Cerebellar cortex (tissue), 1 donor: ENCODE measurements at places on chromosomes 1 and 21.
A peak's percentile ranks its signal among the peaks of the same experiment; 100 is the strongest.

DNA sequence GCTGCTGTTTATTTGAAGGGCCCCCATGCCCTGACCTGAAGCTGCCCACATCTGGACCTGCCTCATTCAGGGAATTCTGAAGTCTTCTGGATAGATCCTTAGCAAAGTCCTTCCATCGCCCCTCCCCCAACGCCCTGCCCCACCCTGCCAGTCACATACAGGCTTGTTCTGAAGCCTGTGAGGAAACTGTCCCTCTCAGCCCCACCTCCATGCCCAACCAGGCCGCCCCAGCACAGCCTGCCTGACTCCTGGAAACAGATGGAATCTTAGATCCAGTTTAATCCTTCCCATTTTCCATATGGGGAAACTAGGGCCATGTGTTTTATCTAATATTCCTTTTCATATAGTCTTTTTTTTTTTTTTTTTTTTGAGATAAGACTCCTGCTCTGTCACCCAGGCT, 44.5 kb upstream of the GPR37L1 start:
- no peak for DNase-seq

DNA sequence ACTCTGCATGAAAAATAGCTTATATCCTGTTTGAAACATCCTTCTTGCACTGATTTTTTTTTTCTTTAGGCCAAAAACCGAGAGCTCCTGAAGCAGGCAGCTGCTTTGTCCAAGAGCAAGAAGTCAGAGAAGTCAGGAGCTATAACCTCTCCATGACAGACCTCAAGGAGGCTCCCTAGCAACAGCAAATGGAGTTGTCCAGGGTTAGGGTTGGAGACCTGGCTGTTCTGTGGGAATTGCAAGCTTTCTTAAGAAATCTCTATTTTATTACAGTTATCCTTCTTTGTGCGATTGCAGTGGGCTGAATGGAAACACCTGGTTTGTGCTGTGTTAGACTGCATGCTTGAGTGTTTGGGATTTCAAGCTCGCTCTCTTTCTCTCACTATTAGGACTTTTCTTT, 12.6 kb upstream of the STX12 start:
- DNase-seq: peak; percentile 39

DNA sequence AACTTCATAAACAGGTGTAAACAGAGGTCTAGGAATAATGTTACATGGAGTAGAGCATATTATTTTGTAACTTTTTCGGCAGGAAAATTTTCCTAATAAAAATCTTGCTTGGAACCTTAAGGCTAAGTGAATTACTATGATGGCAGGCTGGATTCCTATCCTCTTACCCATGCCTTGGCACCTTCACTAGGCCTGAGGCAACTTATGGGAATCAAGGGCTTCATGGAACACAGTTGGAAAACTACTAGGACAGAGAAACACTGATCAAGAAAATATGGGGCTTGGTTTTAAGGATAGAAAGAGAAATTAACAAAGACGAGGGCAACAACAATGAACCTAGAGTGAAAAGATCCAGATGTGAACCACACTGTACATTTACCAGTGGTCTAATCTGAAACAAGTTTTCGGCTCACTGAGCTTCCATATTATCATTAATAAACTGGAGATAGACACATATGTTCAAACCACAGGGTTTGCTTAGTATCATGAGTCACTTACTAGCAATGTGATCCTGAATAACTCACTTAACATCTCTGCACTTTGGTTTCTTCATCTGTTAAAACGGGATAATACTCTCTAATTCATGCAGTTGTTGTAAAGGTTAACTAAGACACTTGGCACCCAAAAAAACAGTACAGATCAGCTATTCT, 68.5 kb downstream of the GPATCH2 start:
- no peak for DNase-seq

GRCh38 chr1:174399211-174399610, 48.6 kb upstream of the GPR52 start:
- peak; percentile 36 for DNase-seq

- peak; percentile 23 for DNase-seq
These were observed 30.9 kb downstream of the SNAP47 start for GRCh38 chr1:227766015-227766634.

GRCh38 chr1:245717611-245718010, 562.8 kb downstream of the KIF26B start:
- DNase-seq: no peak

DNA sequence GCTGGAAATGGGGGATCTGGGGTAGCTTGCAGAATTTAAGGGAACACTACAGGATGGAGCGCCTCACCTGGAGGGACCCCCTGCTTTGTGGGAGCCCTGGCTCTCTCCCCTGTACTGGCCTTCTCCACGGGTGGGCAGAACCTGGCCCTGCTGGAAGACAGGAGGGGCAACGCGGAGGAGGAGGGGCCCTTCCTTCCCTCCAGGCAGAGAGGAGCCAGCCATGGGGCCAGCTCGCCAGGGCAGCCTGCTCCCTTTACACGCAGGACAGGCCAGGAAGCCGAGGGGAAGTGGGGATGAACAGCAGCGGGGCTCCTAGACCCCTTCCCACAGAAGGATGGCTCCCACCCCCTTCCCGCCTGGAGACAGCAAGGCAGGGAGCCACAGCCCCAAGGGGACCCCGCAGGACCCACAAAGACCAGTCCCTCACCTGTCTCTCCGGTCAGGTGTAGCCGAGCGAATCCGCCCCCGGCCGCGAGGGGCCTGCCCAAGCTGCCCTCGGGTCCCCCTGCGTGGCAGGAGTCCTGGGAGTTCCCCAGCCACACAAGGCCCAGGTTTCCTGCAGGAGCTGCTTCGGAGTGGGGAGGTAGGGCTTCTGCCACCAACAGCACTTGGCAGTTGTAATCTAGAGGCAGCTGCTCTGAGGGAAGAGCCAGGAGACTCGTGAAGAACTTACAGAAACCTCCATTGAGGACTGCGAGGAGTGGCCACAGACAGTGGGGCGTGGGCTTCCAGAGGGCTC, 1.6 kb upstream of the SLC19A1 start:
- peak; percentile 39 for DNase-seq

DNA sequence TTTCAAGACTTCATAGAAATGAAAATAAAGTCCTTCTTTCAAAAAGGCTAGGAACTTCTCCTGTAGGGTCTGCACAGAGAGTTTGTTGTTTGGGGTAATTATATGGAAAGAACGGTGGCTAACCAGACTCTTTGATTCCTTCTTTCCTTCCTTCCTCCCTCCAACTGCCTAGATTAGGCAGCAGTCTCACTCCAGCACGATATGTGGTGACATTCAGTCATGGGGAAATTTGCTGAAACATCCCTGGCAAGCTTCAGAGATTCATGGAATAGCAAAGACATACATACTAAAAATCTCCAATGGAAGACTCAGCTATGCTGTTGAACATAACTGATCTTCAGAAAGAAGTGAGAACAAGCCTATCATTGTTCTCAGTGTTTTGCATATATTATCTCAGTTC, 4.3 kb downstream of the NTMT2 start:
- DNase-seq: no peak

DNA sequence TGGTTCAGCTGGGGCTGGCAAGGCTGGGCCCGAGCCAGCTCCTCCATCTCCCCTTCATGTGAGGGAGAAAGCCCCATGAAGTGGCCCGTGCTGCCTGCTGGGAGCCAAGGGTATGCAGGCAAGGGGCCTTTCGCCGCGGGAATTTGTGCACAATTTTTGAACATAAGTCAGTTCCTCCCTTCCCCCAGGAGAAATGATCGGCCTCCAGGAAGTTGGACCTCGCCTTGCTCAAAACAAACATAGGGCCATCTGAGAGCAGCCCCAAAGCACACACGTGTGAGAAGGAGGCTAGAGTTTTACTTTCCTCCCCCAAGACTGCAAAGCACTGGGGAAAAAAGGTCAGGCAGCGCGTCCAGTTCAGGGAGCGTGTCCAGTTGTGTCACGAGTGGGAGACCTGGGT, 64.7 kb downstream of the PRDM16 start:
- no peak for DNase-seq

GRCh38 chr1:114540272-114540671, 29.3 kb upstream of the TRIM33 start:
- DNase-seq: no peak

- DNase-seq: no peak
These were observed 20.9 kb downstream of the TNN start for GRCh38 chr1:175088525-175088951.

DNA sequence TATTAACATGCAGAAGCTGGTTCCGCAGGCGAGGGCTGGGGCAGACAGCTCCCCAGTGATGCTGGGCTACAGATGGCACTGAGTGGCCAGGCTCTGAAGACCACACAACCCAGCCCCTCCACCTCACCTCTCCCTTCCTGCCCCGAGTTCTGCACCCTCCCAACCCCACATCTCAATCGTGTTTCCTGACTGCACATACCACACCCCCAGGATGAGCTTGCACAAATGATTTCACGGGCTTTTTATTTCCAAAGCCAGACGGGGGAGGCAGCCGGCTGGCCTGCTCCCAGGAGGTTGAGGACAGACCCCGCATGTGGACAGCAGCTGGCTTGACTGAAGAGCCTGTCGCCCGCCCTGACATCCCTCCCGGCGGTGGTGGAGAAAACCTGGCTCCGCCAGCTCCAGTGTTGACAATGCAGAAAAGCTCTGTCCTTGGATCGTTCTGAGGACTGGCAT, 21.4 kb upstream of the ALDH4A1 start:
- no peak for DNase-seq
